Activated CD4-positive, alpha-beta T cell treated with anti-CD3 and anti-CD28 coated beads for 36 hours (primary cell): ENCODE measurements at places on chromosomes 2 and 18. TPM values are rescaled to one million over a fixed set of nuclear protein-coding genes. Genes with fewer than 3 reads are reported as not detected.

AQP12B gene
- total RNA-seq: not detected

DUSP2 gene
- 248 TPM for total RNA-seq

SKA1 gene
- total RNA-seq: 38.6 TPM

DNA sequence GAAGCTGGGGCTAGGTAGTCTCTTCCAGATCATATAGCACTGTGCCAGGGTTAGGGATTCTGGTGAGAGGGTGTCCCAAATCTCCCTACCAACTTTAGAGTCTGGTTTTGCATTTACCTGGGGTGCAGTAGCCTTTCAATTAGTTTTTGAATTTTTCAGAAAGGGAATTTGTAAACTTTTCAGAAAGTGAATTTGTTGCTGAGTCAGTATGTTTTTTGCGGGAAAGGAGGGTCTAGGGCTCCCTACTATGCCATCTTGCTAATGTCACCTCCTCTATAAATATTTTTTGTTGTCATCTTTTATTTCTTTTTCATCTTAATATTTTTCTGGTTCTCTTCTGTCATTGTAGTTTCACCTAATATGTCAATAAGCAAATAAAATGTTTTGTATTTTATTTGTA is 95.8 kb upstream of the FAM98A start:
- H3K36me3 ChIP-seq: peaks cover 2% of the 10 kb centered on the region
- H3K27ac ChIP-seq: no peak overlapping the region
- no peaks in the 10 kb centered on the region for H3K4me1 ChIP-seq
- H3K27me3 ChIP-seq: peaks cover 16% of the 10 kb centered on the region
- H3K4me3 ChIP-seq: no peak overlapping the region

GRCh38 chr2:106745468-106745867 is 140.5 kb downstream of the ST6GAL2 start:
- peaks cover 12% of the 10 kb centered on the region for H3K27me3 ChIP-seq
- no peaks in the 10 kb centered on the region for H3K4me1 ChIP-seq
- H3K4me3 ChIP-seq: no peak overlapping the region
- no peak for DNase-seq
- no peak overlapping the region for H3K27ac ChIP-seq

GRCh38 chr2:10190737-10191532 is 68.4 kb downstream of the RRM2 start:
- no peak overlapping the region for H3K27ac ChIP-seq
- DNase-seq: no peak
- H3K4me3 ChIP-seq: no peak overlapping the region
- no peaks in the 10 kb centered on the region for H3K4me1 ChIP-seq

DNA sequence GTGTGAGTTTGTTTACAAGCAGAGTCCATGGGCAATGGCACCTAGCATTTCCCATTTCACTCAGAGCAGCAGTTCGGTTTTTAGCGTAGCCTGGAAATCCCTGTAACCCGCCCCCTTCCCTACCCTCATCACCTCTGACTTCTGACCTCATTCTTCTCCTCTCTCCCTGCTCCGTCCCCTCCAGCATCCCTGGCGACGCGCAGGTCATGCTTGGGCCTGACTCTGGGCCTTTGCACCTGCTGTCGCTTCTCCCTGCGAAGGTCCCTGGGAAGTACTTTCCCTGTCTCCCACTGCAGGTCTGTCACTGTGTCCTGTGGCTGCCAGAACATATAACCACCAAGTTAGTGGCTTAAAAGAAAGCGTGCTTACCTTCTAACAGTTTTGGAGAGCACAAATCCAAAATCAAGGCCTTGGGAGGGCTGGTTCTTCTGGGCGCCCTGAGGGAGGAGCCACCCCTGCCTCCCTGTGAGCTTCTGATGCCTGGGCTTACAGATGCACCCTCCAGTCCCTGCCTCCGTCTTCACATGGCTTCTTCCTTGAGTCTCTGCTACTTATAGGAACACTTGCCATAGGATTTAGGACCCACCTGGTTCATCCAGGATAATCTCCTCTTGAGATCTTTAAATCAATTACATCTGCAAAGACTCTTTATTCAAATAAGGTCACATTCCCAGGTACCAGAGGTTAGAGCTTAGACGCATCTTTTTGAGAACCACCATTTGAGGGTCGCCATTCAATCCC is 8.1 kb upstream of the RAB17 start:
- H3K27me3 ChIP-seq: no peaks in the 10 kb centered on the region
- H3K27ac ChIP-seq: no peak overlapping the region
- peaks cover 18% of the 10 kb centered on the region for H3K4me1 ChIP-seq
- H3K36me3 ChIP-seq: no peaks in the 10 kb centered on the region
- DNase-seq: no peak

GRCh38 chr2:65604246-65604645 is 171.8 kb upstream of the SPRED2 start:
- DNase-seq: no peak
- H3K4me3 ChIP-seq: no peak overlapping the region
- no peaks in the 10 kb centered on the region for H3K36me3 ChIP-seq

GRCh38 chr2:108912629-108912902 is 76.5 kb downstream of the EDAR start:
- DNase-seq: no peak
- H3K4me3 ChIP-seq: no peak overlapping the region
- H3K4me1 ChIP-seq: peaks cover 3% of the 10 kb centered on the region
- H3K27ac ChIP-seq: no peak overlapping the region
- H3K27me3 ChIP-seq: no peaks in the 10 kb centered on the region

DNA sequence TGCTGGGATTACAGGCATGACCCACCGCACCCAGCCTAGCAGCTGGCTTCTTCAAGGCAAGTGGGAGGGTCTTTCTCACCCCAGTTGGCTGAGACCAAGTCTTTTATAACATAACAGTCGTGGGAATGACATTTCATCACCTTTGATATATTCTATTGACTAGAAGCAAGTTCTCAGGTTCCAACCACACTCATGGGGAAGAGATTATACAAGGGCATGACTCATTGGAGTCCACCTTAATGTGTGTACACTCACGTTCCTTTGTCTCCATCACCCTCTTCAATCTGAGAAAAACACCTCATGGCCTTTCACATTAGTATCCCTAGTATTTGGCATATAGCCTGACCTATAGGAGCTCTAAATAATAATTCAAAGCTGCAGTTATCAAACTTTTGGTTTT is 2.8 kb upstream of the BBS5 start:
- H3K4me3 ChIP-seq: no peak overlapping the region
- H3K27ac ChIP-seq: no peak overlapping the region
- H3K36me3 ChIP-seq: no peaks in the 10 kb centered on the region
- no peaks in the 10 kb centered on the region for H3K27me3 ChIP-seq

- H3K36me3 ChIP-seq: peaks cover 41% of the 10 kb centered on the region
- DNase-seq: no peak
- no peaks in the 10 kb centered on the region for H3K27me3 ChIP-seq
- H3K4me3 ChIP-seq: no peak overlapping the region
- no peak overlapping the region for H3K27ac ChIP-seq
- H3K4me1 ChIP-seq: no peaks in the 10 kb centered on the region
These were observed 26.8 kb downstream of the MSH2 start for GRCh38 chr2:47429795-47430194.

DNA sequence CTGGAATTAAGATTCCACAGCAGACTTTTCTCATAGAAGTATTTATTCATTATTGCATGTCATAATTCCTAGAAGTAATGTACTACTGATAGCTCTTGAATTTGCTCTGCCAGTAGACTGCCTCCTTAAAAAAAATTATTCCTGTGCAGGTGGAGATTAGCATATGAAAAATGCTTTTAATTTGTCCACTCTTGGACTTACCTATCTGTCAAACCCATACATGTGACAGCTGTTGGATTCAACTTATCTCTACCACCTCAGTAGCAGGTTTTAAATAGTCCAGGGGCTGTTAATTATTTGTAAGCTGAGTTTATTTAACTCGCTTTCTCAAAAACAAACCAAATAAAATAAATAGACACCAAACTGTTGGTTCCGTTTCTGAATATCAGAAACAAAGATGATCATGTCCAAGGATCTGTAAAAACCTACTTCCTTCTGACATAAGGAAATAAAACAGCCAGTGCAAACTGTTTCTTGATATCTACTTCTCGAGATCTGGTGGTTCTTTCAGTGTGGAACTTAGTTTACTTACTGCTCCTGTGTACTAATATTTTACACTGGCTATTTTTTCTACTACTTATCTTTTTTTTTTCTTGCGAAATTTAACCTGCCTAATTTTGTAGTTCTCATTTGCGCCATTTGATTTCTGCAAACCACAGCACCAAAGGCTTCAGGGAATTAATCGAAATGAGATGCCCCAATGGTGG is 44.2 kb downstream of the ZEB2 start:
- no peak overlapping the region for H3K27ac ChIP-seq
- no peak for DNase-seq
- no peaks in the 10 kb centered on the region for H3K36me3 ChIP-seq
- no peaks in the 10 kb centered on the region for H3K27me3 ChIP-seq
- peaks cover 10% of the 10 kb centered on the region for H3K4me1 ChIP-seq

GRCh38 chr2:196970099-196970498 is 43.6 kb upstream of the PGAP1 start:
- no peak for DNase-seq
- peaks cover 15% of the 10 kb centered on the region for H3K4me1 ChIP-seq
- no peaks in the 10 kb centered on the region for H3K36me3 ChIP-seq
- no peaks in the 10 kb centered on the region for H3K27me3 ChIP-seq
- H3K27ac ChIP-seq: no peak overlapping the region

DNA sequence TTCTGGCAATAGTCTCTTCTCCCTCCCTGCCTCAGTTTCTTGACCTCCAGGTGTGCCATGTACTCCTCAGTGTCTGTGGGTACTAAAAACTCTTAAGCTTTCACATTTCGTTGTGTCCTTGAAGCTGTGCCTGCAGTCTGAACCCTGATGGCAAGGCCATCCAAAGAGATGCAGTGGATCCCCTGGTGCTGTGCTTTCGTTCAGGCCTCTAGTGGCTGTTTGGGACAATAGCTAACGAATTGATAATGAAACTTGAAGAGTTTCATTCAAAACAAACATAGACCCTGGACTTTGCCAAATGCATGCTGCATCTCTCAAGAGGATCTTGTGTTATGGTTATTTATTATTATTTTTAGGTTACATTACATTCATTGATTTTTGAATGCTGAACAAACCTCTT is 523.1 kb upstream of the FSIP2 start:
- DNase-seq: no peak
- no peaks in the 10 kb centered on the region for H3K27me3 ChIP-seq
- H3K36me3 ChIP-seq: no peaks in the 10 kb centered on the region

- no peak for DNase-seq
- no peaks in the 10 kb centered on the region for H3K36me3 ChIP-seq
- no peak overlapping the region for H3K4me3 ChIP-seq
- no peaks in the 10 kb centered on the region for H3K4me1 ChIP-seq
- no peak overlapping the region for H3K27ac ChIP-seq
These were observed 172.5 kb downstream of the MAIP1 start for GRCh38 chr2:200127848-200128247.

DNA sequence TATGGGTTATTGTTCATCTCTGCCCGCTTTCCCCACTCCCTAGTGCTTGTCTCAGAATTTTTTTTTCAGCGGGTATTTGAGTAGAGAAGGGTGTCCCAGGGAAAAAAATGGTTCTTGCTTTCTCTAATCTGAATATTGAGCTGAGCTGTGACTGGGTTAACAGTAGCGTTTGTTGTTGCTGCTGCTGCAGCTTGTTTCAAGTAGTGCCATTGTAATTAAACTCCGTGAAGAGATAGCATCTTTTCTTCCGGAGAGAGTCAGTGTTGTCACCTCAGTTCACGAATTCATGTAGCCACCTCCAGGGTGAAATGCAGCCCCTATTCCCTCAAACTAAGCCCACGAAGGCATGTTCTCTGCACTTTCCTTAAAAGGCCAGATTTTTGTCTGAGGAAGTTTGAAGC is 1.5 kb upstream of the AAK1 start:
- no peaks in the 10 kb centered on the region for H3K27me3 ChIP-seq
- DNase-seq: peak; percentile 33
- H3K4me1 ChIP-seq: peaks cover 44% of the 10 kb centered on the region
- peaks cover 26% of the 10 kb centered on the region for H3K36me3 ChIP-seq

DNA sequence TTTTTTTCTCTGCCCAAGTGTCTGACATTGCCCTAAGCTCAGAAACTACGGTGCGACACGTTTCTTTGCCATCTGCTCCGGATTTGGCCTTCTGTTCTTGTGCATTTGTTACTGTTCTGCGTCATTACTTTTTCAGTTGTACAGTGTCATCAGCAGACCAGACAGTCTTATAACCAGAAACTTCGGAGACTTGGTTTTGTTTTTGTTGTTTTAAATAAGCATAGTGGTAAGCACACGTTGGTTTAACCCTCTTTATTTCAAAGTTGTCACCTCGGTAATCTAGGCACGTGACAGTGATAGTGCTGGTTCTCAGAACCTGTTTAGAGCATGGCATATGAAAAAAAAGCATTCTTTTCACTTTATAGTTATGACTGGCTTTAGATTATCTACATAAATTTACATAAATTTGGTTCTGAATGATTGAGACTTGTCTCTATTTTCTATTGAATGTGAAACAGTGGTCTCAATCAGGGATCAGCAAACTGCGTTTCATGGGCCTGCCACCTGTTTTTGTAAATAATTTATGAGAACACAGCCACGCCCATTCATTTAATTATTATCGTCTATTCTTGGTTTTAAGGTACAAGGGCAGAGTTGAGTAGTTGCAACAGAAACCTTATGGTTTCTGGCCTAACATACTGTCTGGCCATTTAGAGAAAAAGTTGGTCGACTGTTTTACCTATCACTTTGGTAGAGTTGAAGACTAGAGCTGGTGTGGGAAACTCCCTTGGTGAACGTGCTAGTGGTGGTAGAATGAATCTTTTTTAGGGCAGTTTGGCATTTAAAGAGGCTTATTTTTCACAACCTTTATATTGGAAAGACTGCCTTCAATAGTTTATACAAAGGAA is 106.5 kb downstream of the ZNF532 start:
- no peaks in the 10 kb centered on the region for H3K4me1 ChIP-seq
- DNase-seq: no peak
- no peaks in the 10 kb centered on the region for H3K36me3 ChIP-seq
- H3K27ac ChIP-seq: no peak overlapping the region
